Activated CD4-positive, alpha-beta T cell treated with anti-CD3 and anti-CD28 coated beads for 1 hour (primary cell): ENCODE measurements at places on chromosomes 1 and 21.
A peak's percentile ranks its signal among the peaks of the same experiment; 100 is the strongest.

DNA sequence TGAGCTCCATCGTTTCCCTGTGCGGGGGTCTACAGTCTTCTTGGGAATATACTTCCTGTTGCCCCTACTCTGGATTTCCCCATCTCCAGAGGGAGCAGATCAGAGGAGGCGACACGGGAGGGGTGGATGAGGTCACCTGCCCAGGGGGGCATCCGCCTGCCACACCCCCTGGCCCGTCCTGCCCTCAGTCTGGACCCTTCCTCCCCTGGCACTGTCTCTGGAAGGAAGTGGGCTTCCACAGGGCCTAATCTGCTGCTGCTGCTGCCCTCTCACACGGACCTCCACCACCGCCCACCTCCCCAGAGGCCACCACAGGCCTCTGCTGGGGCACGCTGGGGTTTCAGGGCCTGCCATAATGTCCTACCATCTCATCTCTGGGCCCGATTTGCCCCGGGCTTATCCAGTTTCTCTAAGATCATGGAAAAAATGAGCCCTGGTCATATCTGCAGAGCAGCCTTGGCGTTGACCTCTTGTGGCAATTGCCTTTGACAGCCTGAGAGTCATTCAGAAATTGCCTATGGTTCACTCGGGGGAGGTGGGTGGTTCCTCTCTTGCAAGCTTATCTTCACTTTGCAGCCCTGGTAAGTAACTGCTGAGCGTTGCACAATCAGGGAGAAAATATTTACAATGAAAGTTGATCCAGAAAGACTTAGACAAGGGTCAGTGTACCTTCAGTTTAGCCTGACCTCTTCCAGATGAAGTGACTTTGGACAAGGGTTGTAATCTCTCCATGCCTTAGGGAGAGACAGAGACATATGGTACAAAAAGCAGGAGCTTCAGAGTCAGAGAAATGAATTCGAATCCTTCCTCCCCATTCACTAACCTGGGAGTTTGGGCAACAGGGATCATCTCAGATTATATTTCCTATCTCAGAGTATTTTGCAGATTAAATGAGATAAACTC, 252.4 kb downstream of the TOMM20 start:
- no peak for DNase-seq

- DNase-seq, result peak; percentile 69
Observed at GRCh38 chr1:159936273-159936904, 9.0 kb downstream of the IGSF9 start.

DNA sequence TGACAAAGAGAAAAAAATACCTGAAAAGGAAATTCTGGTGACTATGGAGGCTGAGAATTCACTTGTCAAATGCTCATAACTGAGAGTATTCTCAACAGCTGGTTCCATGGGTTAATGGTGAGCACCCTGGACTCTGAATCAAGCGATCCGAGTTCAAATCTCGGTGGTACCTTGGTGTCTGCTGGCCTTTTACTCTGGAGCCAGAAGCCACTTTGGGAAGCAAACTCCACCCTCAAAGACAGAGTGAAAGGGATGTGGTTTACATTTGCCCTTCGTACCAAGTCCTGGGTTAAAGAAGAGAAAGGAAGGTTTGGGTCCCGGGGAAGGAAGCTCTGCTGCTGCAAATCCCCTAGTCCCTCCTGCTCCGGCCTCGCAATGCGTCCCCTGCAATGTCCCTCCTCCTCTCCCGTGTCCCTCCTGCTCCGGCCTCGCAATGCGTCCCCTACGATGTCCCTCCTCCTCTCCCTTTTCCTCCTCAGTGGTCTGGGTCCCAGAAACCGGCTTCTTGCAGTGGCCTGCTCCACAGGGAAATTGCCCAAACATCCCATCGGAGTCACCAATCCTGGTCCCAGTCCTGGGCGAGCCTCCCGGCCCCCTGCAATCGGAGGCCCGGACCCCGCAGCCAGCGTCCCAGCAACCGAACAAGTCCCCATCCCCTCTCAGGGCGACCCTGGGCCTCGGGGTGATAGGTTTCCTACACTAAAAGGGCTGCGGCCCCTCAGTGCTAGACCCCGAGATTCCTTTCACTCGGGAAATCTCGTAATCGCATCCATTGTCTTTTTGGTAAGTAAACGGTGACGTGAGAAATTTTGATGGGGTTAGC, 129.4 kb downstream of the PPIAL4G start:
- no peak for DNase-seq

- no peak for DNase-seq
Observed at GRCh38 chr1:197559244-197559643, 216.0 kb downstream of the DENND1B start.

GRCh38 chr1:227893949-227894721, 53.6 kb downstream of the WNT9A start:
- peak; percentile 7 for DNase-seq
